ENCODE measurements at places on chromosomes 6 and 20. TPM values are rescaled to one million over a fixed set of nuclear protein-coding genes. Genes with fewer than 3 reads are reported as not detected.

- no peak for DNase-seq
Measured at GRCh38 chr6:75746221-75746620, 2.8 kb upstream of the MYO6 start.

DNA sequence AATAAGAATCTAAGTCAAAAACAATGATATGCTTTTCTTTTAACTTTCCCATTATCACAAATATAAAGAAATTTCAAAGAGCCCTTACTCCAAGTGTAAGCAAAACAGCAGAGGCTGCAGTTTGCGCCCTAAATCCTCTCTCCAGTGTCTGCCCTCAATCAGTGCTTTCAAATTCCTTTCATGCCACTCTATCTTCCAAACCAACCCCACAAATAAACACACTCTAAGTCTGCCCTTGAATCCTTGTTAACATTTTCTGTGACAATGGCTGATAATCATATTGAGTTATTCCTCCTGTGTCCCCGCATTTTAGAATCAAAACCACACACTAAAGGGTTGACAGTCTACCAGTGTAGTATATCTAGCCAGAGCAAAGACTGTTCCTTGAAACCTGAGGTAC lies 317.9 kb upstream of the MARCKS start:
- no peak for DNase-seq

Gene EIF6
- total RNA-seq = 41.7 TPM

Gene TFAP2C
- total RNA-seq = not detected

DNA sequence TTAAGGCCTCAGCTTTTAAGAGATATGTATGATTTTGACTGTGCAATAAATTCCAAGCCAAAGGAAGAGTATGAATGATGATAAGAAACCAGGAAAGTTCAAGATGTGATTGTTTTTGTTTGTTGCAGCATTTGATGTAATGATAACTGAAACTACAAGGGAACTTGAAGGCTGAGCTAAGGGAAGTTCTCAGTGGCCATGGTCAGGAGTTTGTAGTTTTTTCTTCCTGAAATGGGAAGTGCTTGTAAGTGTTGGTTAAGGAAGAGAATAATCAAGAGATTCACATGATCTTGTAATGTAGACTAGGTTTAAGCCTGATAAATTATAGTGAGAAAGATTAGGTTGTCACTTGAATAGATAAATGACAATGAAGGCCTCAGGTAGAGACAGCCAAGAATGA lies 53.4 kb downstream of the PTCHD4 start:
- DNase-seq = no peak

GRCh38 chr20:17558154-17558940 lies 11.5 kb upstream of the DSTN start:
- no peak for DNase-seq

DNA sequence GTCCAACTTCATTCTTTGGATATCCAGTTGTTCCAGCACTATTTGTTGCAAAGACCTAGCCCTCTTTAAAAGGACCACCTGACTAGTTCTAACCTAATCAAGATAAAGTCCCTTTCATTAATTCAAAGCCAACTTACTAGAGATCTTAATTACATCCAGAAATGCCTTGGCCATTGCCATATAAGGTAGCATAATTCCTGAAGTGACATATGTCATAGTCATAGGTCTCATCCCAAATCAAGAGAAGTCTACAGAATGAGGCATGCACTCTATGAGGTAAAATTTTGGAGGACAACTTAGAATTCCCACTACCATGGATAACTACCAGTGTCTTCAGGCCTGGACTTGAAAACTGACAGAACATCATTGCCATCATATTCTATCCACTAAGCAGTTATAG lies 420.4 kb upstream of the ID4 start:
- no peak for DNase-seq

Gene ARMC12
- 1.1 TPM for total RNA-seq

DNA sequence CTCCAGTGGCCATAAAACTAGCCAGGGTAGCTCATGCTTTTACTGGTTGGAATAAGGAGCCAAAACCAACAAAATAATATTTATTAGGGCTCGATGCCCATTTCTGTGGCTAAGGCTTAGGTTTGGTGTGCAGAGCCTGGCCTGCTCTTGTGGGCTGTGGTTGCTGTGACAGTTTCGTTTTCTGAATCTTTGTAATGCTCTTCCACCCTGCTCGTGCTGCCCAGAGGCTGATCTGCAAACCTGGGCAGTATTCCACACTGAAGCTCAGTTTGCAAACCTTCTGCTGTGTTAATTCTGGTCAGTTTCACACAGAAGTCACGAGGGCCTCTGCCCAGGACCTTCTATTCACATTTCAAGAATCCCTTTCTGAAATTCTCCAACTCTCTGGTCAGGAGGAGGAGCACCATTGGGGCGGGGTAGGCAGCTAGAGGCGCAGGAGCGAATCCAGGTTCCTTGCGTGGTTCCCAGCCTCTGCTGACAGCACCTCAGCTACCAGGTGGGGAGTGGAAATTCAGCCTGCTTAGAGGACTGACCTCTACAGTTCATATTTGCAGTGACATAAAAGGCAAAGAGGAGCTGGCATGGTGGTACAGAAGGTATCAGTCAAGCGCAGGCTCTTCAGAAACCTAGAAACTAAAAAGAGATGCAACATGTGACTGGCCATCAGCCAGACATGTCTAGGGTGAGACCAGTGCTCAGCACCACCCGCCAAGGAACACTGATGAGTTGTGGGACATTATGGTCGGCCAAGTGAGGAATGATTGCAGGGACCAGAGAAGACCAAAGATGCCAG lies 14.3 kb upstream of the C20orf144 start:
- no peak for DNase-seq

DNA sequence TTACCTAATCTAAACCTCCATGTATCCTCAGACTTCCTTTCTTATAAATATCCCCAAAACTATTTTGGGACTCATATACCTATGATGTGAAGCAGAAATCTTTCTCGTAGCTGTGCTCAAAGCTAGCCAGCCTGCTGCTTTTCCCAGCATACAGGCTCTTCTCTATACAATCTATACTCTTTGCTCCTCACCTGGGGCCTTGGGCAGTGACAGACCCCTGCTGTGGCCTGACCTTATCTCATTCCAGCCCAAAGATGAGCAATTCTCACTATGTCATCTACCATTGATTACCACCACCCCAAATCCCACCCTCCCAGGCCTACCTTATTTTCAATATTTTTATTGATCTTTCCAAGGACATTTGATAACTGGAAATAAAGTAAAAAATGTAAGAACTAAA lies 83.2 kb upstream of the FBXL4 start:
- no peak for DNase-seq

DNA sequence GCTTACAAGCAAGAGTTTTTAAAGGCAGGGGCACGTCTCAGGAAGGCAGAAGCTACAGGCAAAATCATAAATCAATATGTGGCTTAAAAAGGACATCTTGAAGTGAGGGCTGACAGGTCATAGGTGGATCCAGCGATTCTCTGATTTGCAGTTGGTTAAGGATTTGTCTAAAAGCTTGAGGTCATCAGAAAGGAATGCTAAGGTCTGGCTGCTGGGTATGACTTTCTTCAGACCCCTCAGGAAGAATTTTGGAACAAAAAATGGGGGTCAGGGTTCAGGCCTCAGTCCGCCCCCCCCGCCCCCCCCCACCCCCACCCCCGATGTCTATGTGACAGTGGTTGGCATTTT lies 261.9 kb downstream of the CDH4 start:
- DNase-seq = no peak

GRCh38 chr6:135505648-135506047 lies 8.1 kb upstream of the AHI1 start:
- DNase-seq = no peak

DNA sequence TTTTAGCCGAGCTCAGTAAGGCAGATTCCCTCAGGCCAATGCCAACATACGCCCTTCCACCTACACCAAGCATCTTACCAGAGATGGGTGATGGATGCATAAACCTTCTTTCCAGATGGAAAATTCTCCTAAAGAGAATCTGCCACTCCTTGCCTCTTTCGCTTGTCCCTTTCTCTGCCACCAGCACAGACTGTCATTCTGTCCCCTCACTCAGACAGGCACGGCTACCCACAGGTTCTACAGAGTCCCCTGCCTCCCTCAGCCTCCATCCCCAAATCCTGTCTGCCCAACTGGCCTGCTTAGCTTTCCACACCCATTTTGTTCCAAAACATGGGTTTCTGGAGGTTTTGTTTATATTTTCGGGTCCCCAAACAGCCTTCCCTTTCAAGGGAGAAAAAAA lies 12.7 kb upstream of the FOXF2 start:
- DNase-seq = no peak

DNA sequence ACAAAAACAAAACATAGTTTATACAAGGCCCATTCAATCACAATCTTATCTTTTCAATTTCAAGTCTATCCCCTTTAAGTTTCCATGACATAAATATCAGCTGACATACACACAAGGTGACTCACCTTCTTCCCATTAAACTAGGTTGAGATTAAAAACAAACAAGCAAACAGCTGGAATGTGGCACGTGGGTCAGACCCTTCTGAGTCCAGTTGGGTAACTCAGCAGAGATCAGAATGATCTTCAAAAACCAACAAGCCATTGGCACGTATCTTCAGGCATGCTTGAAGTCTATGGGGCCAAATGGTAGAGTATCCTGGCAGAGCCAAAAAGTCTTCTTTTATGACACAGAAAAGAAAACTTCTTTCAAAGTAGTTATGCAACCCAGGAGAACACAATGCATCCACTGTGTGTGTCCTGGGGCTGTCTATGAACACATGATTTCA lies 603.5 kb upstream of the CITED2 start:
- DNase-seq = no peak

DNA sequence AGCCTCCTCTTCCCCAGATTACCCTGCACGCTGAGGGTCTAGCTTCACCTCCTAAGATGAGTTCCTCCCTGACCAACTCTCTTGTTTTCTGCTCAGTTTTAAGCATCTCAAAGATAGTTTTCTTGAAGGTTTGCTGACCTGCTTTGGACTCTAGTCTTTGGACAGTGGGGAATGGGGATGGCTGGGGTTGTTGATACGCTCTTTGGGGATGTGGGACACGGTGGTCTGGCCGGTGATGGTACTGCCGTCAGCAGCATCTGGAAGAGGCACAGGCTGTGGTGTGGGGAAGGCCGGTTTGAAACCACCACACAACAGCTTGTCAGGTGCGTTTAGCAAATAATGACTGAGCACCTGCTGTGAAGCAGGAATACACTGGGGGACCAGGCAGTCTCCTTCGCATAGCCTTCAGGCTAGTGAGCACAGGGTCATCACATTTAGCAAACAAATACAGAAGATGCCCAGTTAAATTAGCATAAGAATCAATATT lies 94.1 kb downstream of the TMEM242 start:
- DNase-seq = no peak

GRCh38 chr6:3277251-3277650 lies 18.5 kb downstream of the PSMG4 start:
- no peak for DNase-seq

Gene REM1
- not detected for total RNA-seq

Gene LPA
- not detected for total RNA-seq

Gene TMEM74B
- total RNA-seq = not detected

Gene NKAPL
- total RNA-seq = not detected

- DNase-seq = no peak
Measured at GRCh38 chr6:35777356-35778102, 1.1 kb downstream of the CLPSL2 start.

GRCh38 chr20:31678389-31679356 lies 41.0 kb downstream of the COX4I2 start:
- no peak for DNase-seq

Gene RNF217
- not detected for total RNA-seq

DNA sequence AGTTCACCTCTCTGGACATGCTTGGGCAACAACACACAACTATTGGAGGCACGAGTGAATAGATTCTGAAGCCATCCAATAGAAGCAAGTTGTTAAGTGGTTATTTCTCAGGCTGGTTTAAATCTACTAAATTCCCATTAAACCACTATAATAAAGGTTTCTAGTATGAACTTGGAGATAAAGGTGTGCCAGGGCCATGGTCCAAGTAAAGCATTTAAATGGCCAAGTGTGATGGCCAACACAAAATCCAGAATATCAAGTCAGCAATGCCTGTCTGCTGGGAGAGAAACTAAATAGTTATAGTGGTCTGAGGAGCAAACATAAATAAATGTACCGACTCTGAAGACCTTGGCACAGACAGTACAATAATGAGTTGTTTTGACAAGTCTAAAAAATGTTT lies 294.3 kb upstream of the STXBP5 start:
- no peak for DNase-seq

- DNase-seq = no peak
Measured at GRCh38 chr6:44742828-44743372, 355.4 kb downstream of the CDC5L start.

- DNase-seq = no peak
Measured at GRCh38 chr6:117359581-117359980, 66.2 kb downstream of the ROS1 start.

DNA sequence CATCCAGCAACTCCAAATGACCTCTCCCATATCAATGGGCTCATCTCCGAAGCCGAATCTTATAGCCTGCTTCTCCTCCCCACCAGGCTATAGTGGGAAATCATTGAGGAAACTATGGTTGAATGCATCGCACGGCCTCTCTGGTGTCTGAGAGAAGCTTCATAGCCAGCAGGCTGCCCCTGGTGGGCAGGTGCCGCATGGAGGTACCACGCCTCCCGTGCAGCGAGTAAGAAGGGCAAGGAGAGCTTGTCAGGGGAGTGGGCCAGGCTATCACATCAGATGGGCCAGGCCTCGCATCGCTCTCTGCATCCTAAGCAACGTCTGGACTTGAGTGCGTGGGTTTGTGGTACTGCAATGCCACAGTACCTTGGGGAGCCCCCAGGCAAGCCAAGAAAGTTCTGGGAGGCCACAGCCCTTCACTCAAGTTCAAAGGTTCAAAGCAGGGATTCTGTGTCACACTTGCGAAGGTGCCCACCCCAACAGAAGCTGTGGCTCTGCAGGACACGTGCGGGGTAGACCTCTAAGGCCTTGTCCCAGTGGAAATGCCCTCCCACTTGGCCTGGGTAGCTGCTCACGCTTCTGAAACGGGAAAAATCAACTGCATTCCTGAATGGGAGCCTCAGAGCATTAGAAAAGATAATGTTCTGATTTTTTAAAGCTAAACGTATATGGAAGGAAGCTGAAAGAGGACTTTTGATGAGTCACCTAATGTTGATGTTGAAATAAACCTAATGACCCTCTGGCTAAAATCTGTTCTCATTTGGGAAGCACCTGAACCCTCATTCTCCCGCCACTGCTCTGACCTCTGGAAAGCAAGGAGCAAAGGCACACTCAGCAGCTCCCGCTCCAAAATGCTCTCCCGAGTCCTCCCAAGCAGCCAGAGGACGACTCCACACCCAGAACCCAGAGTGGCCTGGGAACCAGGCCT lies 8.4 kb upstream of the IRF4 start:
- no peak for DNase-seq

Gene RAET1E
- not detected for total RNA-seq

Gene RPP40
- total RNA-seq = 1.2 TPM

DNA sequence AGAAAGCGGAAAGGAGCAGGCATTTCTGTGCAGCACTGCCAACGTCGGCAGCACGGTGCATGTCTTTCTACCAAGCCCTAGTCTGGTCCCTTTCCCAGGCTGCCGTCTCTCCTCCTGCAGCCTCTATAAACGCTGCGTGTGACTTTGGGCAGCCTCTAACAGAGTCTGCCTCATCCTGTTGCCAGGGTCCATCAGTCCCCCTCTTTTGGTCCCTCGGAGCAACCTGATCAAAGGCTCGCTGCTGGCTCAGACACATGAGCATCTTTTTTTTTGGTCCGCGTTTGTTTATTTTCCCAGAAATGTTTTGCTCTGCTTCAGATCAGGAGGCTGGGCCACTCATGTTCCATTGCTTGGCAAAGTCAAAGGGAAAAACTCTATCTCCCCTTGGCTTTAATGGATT lies 166.8 kb upstream of the CST7 start:
- no peak for DNase-seq

- no peak for DNase-seq
Measured at GRCh38 chr6:107607116-107607515, 117.2 kb downstream of the SOBP start.

Data from CD8-positive, alpha-beta T cell (primary cell).